ENCODE measurements at places on chromosomes 3 and 15.

DNA sequence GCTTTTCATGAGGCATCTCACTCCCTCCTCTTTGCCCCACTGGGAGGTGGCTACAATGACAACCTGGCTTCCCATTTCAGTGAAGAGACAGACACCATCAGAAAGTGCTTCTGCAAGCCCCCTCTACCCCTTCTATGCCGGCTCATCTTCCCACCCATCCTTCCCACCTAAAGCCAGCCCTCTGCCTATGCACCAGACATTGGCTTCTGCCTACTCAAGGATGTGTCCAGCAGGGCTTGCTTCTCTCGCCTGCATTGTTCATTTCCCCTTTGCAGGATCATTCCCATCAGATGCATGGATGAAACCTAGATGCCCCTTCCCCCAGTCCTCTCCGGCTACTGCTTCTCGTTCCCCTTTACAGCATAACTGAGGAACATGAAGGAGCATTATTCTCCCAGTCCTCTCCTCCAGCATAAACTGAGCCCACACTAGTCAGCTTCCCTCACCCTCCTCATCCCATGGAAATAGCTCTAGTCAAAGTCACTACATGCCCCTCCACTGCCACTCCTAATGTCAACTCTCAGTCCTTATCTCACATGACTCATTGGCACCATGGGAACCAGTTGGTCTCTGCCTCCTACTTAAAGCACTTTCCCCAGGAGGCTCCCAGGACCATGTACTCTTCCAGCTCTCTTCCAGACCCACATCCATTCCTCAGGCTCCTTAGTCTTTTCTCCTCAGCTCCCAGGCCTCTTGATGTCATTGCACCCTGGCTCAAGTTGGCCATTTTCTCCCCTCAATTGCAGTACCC is 47.9 kb downstream of the TM2D3 start:
- no peak for DNase-seq

DNA sequence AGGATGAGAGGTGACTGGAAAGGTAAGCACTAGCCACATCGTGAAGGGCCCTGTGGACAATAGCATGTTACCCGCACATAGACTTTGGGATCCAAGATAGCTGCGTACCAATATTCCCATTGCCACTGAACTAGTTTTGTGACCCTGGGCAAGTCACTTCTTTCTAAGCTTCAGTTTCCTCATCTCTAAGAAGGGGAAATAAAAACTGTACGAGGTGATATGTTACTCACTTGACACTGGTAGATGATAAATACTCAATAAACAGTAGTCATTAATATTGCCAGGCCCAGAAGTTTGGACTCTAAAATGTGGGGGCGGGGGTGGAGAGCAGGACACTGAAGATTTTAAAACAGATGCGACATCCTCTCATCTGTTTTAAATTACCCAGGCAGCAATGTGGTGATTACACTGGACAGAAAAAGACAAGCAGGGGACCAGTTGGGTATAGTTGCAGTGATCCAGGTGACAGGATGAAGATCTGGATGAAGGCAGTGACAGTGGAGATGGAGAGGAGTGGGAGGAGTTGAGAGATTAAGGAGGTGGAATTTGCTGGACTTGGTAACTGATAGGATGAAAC is 2.5 kb downstream of the ATG7 start:
- no peak for DNase-seq

- peak; percentile 13 for DNase-seq
Measured at GRCh38 chr3:24264748-24265158, 229.9 kb downstream of the THRB start.

- no peak for DNase-seq
Measured at GRCh38 chr3:139738697-139739096, 60.9 kb upstream of the NMNAT3 start.

- no peak for DNase-seq
Measured at GRCh38 chr15:31271711-31272557, 54.7 kb upstream of the KLF13 start.

DNA sequence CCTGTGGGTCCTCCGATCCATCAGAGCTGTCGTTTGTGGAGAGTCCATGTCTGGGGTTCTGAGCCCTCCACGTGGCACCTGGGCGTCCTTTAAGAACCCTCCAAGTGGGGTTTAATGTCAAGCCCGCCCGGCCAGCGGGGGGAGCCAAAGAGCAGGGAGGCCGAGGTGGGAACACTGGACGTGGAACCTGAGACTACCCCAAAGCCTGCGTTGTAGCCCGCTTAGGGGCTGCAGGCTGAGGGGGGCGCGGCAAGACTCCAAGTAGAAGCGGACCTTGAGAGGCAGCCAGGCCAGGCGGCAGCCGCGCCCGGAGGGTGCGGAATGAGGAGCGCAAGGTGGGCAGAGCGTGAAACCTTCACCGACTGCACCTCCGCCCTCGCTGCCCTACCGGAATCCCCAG is 126.2 kb upstream of the ATP10A start:
- DNase-seq: peak; percentile 28

DNA sequence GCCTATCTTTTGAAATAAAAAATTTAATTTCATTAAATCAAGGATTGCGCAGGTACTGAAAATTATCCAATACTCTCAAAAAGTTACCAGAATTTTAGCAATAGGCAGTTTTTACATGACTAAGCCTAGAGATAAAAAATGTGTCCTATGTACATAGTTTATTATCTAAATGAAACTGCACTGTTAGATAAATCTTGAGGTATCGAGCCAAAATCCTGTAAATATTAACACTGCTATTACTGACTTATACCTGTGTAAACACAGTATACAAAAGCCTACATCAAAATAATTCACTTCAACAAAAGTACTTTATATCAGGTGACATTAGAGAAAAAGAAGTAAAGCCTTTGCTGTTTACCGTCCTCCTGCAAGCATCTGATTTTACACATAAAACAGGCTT is 60.7 kb downstream of the TASOR start:
- DNase-seq: no peak

- no peak for DNase-seq
Measured at GRCh38 chr3:65975032-65975431, 63.7 kb downstream of the MAGI1 start.

DNA sequence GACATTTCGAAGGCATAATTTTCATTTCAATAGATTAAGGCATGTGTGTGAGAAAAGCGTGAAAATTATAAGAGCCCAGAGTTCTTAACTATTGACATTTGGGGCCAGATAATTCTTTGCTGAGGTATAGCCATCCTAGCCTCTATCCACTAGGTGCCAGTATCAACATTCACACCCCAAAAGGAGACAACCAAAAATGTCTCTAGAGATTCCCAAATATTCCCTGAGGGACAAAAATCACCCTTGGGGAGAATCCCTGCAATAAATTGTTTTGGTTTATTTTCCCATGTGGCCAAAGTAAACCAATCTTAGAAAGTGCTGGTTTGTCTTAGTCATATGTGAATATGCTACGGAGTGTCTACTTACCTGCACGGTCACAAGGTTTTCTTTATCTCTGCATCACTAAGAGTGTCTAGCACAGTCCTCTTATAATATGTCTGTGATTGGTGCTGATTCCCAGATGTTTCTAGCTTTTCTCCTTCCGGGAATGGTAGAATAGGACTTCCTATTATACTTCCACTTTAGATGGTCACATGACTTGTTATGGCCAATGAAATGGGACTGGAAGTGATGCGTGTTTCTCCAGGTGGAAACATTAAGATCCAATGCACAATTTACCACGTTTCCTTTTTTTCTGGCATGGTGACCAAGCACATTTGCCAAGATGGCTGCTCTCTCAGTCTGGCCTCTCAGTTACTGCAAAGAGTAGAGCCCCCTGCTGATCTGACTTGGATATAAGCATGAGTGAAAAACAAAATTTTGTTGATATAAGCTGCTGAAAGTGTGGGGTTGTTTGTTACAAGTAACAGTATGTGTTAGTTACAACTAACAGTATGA is 8.0 kb upstream of the KBTBD8 start:
- no peak for DNase-seq

- DNase-seq: no peak
Measured at GRCh38 chr3:10992943-10993728, 588 bp downstream of the SLC6A1 start.

- DNase-seq: no peak
Measured at GRCh38 chr3:187880441-187880840, 135.2 kb upstream of the BCL6 start.

DNA sequence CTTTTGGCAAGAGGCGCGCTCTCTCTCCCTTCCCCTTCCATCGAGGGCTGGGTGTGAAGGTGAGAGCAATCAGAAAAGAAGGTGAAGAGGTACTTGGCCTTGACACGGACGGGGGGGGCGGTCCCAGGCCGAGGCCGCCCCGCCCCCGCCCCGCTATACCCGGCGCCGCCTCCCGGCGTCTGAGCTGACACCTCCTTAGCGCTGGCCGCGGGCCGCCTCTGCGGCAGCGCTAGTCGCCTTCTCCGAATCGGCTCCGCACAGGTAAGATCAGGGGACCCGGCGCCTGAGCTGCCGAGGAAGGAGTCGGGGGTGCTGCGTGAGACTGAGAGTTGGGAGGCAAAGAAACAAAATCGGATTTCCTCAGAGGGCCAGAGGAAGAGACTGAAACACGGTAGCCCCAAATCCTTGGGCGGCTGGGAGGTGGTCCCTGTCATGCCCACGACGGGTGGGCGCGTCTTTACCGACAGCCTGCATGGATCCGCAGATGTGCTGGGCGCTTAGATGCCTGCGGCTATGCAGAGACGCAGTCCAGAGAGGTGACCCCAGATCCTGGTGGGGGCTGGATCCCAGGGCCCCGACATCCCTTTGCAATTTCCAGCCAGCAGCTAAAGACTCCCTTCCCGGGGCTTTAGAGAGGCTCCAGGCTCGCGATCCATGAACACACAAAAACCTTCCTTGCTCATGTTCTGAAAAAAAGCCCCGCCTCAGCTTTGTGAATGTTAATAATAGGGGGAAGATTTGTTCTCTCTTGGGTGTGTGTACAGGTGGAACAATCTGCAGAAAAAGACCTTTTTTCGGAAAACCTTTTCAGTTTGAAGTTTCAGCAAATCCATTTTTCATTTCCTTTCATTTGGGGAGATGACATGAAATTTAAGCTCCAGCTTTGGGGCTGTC is at the start of gene ENTPD3:
TSS of gene ENTPD3 (plus strand) at position 184 of the 894 bp plus-strand sequence. CDS start 874 bp downstream, outside the sequence.
- peak; percentile 62 for DNase-seq

- no peak for DNase-seq
Measured at GRCh38 chr3:29410660-29411405, 130.0 kb downstream of the RBMS3 start.

GRCh38 chr3:126025862-126026261 is 56.9 kb downstream of the ROPN1B start:
- DNase-seq: no peak

DNA sequence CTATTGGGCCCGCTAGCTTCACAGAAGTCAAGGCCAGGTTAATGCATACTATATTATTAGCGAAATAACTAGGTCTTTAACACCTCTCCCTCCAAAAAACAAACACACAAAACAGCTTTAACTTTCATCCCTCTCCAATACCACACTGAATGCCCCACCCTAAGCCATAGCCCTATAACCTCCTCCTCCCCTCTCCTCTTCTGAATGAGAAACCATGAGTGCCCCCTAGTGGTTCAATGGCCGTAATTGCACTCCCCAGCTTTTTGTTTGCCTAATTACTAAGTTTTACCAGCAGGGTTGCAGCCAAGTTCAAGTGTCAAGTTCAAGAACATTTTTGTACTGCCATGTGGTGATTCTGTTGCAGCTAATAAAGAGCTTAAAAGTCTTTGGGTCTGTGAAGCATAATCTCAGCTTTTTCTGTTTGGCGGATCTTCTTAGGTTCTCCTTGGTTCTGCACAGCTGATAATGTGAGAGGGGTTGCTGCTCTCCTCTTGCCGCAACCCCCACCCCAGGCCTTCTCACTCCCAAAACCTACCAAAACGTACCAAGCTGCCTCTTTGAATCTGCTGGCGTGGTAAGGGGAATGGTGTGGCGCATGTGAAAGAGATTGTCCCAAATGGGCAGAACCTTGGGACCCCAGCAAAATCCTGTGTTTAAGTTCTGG is 57.9 kb downstream of the RPL22L1 start:
- peak; percentile 72 for DNase-seq

DNA sequence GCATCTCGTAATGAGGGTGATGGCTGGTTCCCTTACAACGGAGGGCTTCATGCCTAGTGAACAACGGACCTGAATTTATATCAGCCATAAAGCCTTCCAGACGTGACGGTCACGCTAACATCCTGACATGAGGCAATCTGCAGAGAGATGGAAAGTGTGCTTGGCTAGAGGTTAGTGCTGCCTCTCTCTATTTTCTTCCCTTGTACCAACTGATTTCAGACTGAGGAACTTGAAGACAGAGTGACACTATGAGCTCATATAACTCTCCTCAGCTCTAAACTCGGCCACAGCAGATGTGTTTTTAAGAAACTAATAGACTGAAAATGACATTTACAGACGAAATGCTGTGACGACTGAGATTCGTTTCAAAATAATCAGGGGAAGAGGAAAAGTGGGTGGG is 122.4 kb downstream of the XXYLT1 start:
- no peak for DNase-seq

DNA sequence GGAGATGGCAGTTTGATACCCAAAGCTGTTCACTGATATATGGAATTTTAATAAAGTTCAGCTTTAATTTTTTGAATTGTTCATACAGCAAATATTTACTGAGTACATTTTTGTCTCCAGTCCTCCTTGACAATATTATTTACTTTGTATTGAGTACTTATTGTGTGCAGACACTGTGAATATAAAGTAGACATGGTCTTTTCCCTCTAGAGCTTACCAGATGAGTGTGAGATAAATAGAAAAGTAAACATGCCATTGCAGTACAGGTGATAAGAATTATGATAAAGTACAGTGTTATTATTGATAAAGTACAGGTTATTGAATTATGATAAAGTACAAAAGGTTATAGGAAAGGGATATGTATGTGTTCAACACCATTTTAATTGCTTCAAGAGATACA is 2.1 kb downstream of the UBA5 start:
- no peak for DNase-seq

GRCh38 chr3:152797751-152798432 is 37.0 kb upstream of the P2RY1 start:
- DNase-seq: no peak

DNA sequence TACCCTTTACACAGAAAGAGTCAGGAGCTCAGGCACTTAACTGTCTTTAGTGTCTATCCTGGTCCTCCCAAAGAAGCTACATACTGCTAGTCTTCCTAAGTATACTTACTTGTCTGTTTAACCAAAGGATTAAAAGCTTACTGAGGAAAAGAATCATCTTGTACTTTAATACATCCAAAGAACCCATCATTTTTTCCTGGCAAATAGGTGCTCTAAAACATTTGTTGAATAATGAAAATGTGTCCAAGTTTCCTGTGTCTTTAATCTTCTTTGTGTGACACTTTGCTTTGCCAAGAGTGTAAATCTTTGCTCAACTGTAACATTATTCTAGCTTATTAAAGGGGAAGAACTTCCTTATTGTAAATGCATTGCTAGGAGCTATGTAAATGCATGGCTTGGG is 519.2 kb downstream of the OTOL1 start:
- DNase-seq: no peak

GRCh38 chr3:168093790-168094189 is 1.9 kb downstream of the GOLIM4 start:
- DNase-seq: no peak

DNA sequence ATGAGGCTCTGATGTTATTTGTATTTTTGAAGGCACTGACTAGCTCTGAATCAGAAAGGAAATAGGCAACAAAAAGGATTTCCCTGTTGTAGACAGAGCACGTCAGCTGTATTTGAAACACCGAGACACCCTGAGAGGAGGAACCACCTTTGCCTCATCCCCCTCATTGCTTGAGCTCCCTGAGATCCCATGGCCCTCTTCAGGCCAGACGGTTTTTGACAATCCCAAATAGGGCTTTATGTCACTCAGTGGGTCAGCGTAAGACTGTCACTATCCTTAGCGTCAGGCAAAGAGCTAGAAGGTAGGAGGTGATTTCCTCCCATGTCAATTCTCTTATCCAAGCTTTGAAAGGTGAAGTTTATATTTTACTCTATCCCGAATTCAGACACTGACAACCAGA is 254.3 kb downstream of the ZNF621 start:
- DNase-seq: no peak
